ENCODE measurements at places on chromosomes 5 and 9.

- no peak for DNase-seq
These were observed 142.5 kb downstream of the FSTL4 start for GRCh38 chr5:133469846-133470245.

DNA sequence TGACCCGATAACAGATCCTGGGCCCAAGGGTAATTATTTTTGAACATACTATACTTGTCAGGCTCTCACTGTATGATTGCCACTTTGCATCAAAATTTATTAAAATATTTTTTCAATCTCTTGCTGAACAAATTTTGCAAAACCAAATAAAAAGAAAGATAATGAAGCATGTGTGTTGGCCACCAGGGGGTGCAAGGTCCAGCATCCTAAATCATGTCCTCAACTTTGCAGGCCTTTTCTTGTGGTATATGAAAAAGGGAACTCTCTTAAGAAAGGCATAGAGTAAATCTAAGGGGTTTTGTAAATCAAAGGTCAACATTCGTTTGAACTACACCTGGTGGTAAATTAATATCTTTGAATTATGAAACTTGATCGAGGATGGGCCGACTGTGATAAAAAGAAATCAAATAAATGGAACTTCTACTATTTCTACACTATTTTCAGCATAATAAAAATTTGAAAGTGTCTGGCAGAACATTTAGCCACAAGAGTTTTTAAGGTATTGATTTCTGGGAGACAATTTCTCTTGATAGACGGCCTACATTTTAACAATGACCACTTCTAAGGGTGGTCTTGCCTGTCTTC, 676.5 kb downstream of the DMRTA1 start:
- no peak for DNase-seq

DNA sequence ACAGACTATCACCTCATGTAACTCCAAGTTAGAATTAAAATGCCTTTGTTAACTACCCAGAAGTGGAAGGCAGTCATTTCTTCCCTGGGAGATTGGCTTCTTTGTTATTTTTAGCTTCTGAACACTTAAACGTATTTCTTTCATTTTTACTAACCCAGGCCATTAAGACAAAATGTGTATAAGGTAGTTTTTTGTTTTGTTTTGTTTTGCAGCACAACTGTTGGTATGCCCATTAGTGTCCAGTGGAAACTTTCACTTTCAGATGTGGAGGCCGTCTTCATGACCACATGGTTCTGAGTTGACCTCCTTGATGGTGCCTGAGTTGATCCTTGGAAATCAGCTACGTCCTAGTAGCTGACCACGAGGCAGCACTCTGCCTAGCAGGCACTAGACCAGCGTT, 264.6 kb upstream of the ZNF608 start:
- no peak for DNase-seq

DNA sequence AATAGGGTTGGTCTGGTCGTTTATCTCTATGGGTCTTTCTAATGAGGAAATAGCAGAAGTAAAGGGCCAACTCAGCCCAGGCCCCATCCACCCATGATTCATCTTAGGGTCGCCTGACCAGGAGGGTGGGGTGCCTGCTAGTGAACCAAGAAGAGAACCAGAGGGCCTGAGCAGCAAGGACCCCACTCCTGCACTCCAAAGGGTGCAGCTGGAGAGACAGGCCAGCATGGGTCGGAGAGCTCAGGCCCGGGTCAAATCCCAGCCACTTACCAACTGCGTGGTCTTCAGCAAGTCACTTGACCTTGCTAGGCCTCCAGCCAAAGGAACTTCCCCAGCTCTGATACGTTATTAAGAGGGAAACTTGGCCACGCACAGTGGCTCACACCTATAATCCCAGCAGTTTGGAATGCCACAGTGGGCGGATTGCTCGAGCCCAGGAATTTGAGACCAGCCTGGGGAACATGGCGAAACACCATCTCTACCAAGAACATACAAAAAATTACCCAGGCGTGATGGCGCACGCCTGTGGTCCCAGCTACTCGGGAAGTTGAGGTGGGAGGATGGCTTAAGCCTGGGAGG, 4.3 kb downstream of the BBLN start:
- no peak for DNase-seq

DNA sequence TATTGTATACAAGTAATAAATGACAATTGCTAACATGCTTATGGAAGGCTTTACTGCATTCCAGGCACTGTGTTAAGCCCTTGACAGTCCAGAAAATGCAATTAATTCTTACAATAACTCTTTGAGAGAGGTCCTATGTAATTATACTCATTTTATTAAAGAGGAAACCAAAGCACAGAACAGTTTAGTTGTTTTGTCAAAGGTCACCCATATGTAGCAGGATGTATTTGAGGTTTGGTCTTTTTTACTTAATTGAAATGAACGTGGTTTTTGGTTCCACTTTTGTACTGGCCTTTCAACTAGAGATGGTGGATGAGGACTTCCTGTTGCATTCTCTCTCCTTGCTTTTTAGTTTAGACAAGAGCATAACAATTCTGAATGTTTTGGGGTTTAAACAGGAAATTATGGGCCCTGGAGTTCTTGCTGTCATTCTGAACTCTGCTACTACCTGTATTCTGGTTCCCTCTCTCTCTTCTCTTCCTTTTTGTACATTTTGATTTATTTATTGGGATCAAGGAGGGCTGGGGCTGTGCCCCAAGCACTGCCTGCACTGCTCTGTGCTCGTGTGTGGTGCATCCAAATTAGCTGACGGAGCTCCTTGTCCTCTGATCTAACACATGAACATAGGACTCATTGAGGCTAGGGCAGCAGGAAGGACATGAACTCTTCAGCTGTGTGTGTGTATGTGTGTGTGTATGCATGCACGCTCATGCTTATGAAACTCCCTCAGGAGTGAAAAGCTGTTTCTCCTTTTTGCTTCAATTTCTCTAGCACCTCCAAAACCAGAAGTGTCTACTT, 47.4 kb downstream of the SLC28A3 start:
- no peak for DNase-seq

DNA sequence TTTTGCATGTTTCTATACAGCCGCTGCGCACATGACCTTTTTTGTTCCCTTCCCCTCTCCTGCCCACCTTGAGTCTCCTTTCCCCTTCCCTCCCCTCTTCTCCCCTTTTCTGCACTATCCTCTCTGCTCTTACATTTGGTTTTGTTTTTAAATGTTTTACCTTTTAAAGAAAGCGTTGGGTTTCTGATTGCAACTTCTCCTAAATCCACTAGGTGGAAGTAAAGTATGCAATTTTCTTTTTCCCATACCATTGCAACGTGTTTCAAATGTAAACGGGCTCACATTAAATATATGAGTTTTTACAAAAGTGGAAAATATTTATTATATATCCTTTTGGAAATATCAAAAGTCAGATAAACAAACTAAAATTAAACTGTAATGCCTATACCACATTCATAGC, 500.9 kb downstream of the DIRAS2 start:
- no peak for DNase-seq

DNA sequence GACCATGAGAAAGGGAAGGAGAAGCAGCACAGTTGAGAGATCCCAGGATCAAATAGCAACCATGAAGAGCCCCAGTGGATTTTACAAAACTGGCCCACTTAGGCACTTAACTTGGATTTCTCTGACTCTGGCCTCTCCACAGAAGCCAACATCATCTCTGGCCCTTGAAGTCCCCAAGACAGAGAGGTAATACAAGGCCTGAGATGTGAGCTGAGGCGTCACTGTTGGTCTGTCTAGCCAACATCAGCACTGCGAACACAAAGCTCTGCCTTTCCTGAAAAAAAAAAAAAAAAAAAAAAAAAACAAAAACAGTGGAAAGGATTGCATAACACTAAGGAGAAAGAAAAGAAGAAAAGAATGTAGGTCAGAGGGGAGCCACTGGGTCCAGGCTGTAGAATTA, 378.3 kb downstream of the BRINP1 start:
- no peak for DNase-seq

GRCh38 chr5:61087921-61088320, 74.3 kb downstream of the SMIM15 start:
- no peak for DNase-seq

DNA sequence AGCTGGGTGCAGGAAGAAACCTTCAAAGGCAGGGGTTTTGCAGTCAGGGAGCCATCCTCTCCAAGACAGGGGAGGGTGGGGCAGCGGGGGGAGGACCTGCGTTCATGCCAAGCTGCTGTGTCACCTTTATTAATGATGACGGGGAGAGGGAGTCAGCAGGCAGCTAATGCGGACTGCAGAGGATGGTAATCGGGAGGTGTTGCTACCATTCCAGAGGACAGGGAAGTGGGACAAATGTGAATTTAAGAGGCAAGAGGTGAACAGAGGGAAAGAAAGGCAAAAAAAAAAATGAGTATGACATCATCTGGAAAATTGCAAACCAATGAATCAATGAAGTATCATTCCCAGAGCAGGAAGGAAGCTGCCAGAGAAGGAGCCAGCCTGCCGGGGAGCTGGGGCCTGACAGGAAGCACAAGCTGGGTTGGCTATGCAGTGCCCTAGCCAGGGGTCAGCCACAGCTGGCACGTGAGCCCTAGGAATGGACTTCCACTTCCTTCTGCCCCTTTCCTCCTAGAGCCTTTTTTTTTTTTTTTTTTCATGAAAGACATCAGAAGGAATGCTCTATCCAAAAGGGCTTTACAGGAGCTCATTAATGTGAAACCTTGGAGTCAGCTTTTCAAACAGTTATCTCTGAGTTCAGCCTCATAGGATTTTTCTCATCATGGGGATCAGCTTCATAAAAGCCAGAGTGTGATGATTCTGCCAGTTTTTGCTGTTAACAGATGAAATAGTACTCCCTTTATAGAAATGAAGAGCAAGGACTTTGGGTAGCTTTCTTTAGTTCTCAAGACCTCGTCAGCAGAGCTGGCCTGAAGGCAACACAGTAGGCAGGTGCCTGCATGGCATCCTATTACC, 9.2 kb downstream of the INSYN2B start:
- DNase-seq: no peak

- DNase-seq: no peak
These were observed 11.8 kb upstream of the IFNW1 start for GRCh38 chr9:21153336-21154017.

GRCh38 chr5:143679777-143680176, 132.2 kb upstream of the HMHB1 start:
- DNase-seq: no peak

DNA sequence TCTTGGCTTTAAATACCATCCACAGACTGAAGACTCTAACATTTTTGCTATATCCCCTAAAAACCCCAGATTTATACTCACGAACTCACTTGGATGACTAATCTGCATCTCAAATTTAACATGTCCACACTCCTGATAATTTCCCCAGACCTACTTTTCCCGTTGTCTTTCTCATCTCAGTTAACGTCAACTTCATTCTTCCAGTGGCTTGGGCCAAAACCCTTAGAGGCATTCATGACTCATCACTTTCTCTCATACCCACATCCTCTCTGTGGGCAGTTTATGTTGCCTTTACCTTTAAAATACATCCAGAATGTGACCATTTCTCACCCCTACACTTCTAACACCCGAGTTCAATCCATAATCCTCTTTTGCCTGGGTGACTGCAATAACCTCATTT, 96.7 kb downstream of the EDIL3 start:
- no peak for DNase-seq

DNA sequence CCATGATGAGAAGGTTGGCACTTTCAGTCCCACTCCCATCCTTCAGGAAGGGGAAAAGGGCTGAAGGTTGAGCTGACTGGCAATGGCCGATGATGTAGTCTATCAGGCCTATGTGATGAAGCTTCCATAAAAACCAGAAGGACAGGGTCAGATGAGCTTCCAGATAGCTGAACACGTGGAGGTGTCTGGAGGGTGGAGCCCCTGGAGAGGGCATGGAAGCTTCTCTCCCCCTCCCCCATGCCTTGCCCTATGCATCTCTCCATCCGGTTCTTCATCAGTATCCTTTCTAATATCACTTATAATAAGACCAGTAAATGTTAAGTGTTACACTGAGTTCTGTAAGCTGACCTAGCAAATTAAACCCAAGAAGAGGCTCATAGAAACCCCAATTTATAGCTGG, 32.6 kb upstream of the SMU1 start:
- DNase-seq: no peak

DNA sequence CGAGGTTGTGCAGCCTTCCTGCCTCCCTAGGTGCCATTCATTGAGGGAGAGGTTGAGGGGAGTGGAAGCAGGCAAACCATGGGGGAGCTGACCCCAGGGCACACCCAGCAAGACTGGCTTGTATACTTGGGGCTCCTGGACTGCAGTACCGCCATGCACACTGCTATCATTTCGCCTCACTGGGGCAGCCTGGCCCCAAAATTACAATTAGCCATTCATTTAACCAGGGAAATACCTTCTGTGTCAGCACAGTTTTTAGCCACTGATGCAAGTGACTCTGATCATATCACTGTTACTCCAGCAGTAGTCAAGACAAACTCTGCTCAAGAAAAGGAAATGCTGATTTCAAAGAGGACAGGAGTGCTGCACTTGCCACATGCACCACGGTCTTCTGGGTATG, 109.7 kb downstream of the TRIO start:
- DNase-seq: no peak

DNA sequence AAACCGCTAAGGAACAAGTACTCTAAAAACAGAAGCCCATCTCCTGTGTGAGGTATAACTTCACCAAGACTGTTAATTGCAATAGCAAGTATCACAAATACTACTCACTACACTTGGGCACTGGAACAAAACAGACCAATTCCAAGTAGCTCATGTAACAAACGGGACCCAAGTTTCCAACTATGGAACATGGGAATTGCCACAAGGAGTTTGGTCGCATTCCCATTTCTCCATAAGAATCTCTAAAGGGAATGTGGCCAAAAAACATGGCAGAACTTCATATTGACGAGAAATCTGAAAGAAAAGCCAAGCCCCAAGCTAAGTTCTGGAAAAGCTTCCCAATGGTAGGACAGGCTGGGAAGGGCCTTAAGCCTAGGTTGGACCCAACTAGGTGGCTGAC, 162.5 kb downstream of the MAPKAP1 start:
- DNase-seq: no peak

DNA sequence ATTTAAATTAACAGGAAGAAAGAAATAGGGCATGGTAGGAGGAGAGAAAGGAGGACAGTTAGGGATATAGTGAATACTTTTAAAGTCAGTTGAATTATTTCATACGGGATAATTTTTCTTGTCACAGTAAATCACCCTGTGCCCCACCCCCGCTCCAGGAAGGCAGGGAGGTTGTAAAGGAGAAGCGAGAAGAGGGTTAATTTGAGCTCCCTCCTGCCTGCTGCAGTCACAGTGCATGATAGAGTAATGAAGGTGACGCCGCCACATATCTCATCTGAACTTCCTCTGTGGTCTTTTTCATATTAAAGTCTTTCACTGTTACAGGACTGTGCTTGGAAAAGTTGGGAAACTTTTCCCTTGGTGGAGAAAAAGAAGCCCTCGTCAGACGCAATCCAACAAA, 896 bp upstream of the PCSK5 start:
- no peak for DNase-seq

DNA sequence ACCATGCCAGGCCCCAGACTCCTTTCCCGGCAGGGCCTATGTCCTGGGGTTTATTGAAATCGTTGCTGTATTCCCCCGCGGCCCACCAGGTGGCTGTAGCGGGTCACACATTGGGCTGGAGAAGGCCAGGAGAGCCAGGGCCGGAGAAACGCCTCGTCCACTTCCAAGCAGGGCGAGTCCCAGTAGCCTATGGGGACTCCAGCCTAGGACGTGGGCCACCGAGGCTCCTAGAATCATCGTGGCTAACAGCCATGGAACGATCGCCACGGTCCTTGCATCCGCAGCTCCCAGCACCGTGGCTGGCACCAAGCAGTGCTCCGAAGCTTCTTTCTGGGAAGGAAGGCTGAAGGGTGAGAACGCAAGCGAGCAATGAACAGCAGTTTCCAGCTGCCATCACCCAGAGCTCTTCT, 87.7 kb downstream of the ENTREP1 start:
- DNase-seq: no peak

Data from cortex of kidney (tissue), 1 donor.